T-helper 17 cell (primary cell): ENCODE measurements at places on chromosomes 16 and 17.

- no peak for DNase-seq
Observed at GRCh38 chr17:74466828-74467184, 372 bp downstream of the CD300A start.

GRCh38 chr17:77800816-77801215, 157.7 kb upstream of the TNRC6C start:
- no peak for DNase-seq

DNA sequence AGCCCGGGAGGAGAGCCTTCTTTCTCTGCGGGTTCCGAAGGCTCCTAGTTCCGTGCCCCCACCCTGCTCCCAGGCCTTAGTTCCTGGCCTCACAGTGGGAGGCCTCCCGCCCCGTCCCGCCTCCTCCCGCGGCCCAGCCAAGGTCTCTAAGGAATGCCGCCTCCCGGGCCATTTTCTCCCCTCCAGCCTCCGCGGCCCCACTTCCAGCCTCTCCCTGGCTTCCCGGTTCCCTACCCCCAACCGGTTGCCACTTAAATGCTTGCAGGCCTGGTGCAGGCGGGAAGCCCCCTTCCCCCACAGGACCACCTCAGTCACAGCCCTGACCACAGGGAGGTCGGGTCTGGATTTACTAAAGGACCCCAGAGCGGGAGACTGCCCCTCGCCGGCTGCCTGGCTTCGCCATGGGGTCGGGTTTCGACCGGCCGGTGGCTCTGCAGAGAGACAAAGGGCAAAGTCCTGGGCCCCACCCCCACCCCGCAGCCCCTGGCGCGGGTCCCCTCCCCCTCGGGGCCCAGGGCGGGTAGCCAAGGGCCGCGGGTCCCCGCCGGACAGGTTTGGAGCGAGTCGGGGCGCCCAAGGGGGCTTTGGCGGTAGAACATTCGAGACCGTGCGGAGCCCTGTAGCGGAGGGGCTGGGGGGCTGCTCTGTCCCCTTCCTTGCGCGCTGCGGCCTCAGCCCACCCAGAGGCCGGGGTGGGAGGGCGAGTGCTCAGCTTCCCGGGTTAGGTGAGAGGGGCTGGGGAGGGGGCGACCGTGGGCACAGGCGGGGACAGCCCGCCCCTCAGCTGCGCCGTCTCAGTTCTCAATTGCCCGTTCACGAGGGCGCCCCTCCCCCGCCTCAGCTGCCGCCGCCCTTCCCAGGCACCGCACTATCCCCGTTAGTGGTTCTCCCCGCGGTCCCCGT, 16.4 kb downstream of the IGF2BP1 start:
- no peak for DNase-seq

DNA sequence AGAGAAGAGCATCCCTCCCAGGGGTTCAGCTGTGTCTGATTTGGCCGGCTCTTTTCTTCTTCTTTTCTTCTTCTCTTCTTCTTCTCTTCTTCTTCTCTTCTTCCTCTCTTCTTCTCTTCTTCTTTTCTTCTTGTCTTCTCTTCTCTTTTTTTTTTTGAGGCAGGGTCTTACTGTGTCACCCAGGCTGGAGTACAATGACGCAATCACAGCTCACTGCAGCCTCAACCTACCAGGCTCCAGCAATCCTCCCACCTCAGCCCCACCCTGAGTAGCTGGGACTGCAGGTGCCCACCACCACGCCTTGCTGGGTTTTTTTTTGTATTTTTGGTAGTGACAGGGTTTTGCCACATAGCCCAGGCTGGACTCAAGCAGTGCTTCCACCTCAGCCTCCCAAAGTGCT, 266.0 kb downstream of the SNX29 start:
- no peak for DNase-seq

- no peak for DNase-seq
Observed at GRCh38 chr17:56679777-56680422, 86.4 kb downstream of the NOG start.

GRCh38 chr16:2773188-2773968, 3.7 kb downstream of the ELOB start:
- DNase-seq, result no peak

DNA sequence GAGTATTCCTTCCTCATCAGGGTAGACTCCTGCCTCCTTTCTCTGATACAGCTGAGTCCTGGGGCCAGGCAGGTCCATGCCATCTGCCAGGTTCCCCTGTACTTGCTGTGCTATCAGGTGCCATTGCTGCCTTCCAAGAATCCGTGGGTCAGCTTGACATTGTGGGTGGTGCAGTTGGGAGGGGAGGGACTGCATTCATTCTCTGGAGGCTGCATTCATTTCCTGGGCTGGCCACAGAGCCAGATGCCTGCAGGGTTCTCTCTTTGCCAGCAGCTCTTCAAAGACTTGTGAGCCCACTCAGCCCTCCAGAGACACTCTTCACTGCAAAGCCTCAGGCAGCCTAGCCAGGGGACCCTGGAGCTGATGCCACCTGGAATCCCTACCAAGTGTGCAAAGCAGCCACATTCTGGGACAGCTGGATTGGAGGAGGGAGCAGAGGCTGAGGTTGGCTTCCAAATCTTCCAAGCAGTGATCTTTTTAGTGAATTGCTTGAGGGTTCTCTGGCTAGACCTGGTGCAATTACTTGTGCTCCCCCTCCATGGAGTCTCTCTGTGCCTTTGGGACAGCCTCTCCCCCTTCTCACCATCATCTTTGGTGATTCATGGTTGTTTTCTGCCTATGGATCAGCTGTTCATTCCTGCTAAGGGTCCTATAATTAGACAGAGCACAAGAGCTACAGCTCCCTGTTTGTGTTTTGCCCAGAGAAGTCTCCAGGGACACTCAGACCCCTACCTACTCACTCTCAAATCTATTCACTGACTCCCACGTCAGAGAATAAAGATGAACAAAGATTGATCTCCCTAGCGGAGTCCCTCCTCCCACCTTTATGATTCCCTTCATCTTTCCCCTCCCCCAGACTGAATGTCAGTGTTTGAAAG, 20.9 kb downstream of the ANKFN1 start:
- DNase-seq, result no peak

DNA sequence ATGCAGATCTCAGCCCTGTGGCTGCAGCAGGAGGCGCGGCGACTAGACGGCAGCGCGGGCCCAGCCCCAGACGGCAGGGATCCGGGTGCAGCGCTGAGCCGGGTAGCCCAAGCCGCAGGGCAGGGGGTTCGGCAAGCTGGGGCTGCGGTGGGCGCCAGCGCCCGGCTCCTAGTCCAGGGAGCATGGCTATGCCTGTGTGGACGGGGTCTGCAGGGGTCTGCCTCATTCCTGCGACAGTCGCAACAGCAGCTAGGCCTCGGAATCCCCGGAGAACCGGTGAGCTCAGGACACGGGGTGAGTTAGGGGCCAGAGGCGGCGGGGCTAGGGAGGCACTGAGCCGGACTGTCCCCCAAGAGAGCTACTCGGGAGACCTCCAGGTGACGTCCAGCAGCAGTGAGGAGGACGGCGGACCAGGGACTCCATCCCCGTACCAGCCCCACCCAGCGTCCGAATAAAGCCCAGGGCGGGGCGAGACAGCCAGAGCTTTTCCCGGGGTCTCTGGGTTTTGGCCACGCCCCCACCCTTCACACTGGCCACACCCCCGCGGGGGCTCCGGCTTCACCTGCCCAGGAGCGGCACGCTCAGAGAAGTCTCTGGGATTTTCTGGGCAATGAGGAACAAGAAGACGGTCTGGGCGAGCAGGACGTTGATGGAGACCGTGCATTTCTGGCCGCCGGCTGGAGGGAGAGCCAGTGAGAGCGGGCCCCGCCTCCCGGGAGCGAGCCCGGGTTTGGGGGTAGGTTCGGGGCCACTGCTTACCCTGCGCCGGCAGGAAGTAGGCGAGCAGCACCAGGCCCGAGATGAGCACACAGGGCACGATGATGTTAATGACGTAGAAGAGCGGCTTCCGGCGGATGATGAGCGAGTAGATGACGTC, 1.1 kb downstream of the C17orf107 start:
- DNase-seq, result peak; percentile 51

DNA sequence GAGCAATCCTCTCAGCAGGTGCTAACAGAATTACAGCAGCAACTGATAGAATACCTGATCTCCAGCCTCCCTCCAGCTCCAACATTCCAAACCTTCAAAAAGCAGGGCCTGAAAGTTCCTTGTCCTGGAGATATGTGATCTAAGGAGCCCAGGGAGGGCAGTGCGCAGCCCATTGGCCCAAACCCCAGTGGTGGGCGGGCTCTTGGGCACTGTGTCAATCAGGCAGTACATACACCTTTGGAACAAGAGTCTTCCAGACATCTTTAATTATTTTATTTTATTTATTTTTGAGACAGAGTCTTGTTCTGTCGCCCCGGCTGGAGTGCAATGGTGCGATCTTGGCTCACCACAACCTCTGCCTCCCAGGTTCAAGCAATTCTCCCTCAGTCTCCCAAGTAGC, 24.2 kb downstream of the SLC12A3 start:
- DNase-seq, result no peak

DNA sequence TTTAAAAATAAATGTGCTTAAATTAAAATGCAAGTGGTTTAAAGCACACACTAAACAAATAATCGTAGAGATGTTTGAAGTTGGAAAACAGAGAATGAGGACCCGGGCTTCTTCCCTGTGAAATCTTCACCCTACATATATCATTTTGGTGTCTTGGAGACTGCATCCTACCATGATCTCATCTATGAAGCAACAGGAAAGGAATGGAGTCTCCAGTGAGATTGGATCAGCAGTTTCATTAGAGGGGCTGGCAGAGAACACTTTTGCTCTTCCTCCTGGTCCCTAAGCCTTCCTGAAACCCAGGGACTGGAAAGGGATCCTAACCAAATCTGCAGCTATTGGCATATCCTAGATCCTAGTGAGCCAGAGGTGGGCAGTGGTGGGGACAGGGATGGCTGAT, 85.0 kb downstream of the GRIN2A start:
- DNase-seq, result no peak

- no peak for DNase-seq
Observed at GRCh38 chr16:65704866-65705265, 583.0 kb upstream of the CDH11 start.

DNA sequence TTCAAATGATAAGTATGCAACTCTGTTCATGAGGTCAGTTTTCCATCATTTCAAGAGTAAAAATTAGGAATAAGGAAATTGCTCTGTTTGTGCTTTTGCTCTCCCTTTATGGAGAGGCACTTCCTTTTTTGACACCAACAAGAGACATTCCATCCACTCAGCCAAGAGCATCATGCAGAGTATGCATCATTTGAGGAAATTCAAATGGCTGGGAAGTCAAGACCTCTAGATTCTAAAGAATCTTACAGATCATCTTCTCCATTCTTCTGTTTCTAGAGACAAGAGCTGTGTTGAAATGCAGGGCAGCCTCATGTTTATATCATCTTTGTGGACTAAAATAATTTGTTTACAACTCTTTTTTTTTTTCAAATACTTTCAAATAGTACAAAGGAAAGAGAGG, 669.4 kb downstream of the CDH11 start:
- DNase-seq, result no peak
